Foreskin keratinocyte (primary cell): ENCODE measurements at places on chromosomes 16 and 17. TPM values are rescaled to one million over a fixed set of nuclear protein-coding genes. Genes with fewer than 3 reads are reported as not detected.

The VAT1L gene
- total RNA-seq: not detected in 2 replicates

The ADAP2 gene
- 0.35 and 0.65 TPM in 2 replicates for total RNA-seq

The CLEC19A gene
- not detected in 2 replicates for total RNA-seq

The HS3ST6 gene
- total RNA-seq: not detected in 2 replicates

The SLFN12 gene
- 8.4 and 13.1 TPM in 2 replicates for total RNA-seq

The RASL10B gene
- total RNA-seq: 0.17 and 0.21 TPM in 2 replicates

The GJC1 gene
- 31.7 and 32.5 TPM in 2 replicates for total RNA-seq

The CNTNAP4 gene
- 0.14 and 0.28 TPM in 2 replicates for total RNA-seq

The SCN4A gene
- total RNA-seq: not detected in 2 replicates

The NOXO1 gene
- 0.99 and 1.9 TPM in 2 replicates for total RNA-seq

The PDK2 gene
- 7.3 and 7.5 TPM in 2 replicates for total RNA-seq

The PLA2G10 gene
- 0.34 and 0.71 TPM in 2 replicates for total RNA-seq

The SEPTIN1 gene
- total RNA-seq: 0.14 TPM in 1 of 2 replicates, not detected in the other

The CTF1 gene
- total RNA-seq: 0.95 and 1.6 TPM in 2 replicates

The SOX9 gene
- 50.5 and 66.3 TPM in 2 replicates for total RNA-seq

The CCL14 gene
- not detected in 2 replicates for total RNA-seq

The ALDH3A1 gene
- total RNA-seq: 0.95 and 1.0 TPM in 2 replicates

The KDM8 gene
- 1.8 and 2.6 TPM in 2 replicates for total RNA-seq

The VPS9D1 gene
- 3.9 and 5.0 TPM in 2 replicates for total RNA-seq

The VAC14 gene
- total RNA-seq: 39.2 and 42.2 TPM in 2 replicates

The PLLP gene
- total RNA-seq: 20.9 and 26.8 TPM in 2 replicates

The GPRC5B gene
- total RNA-seq: 0.14 and 0.48 TPM in 2 replicates

The TLCD1 gene
- total RNA-seq: 11.2 and 17.1 TPM in 2 replicates

The LPO gene
- total RNA-seq: not detected in 2 replicates

The LDAF1 gene
- total RNA-seq: 19.3 and 27.4 TPM in 2 replicates

The HOXB13 gene
- total RNA-seq: not detected in 2 replicates

The MYO15A gene
- 0.32 and 0.37 TPM in 2 replicates for total RNA-seq

The HAGHL gene
- 17.8 and 18.4 TPM in 2 replicates for total RNA-seq

The BEAN1 gene
- 0.10 and 0.14 TPM in 2 replicates for total RNA-seq

The CD300LB gene
- not detected in 2 replicates for total RNA-seq

The KIF2B gene
- not detected in 2 replicates for total RNA-seq

The CA7 gene
- total RNA-seq: not detected in 2 replicates

The EVPL gene
- 15.9 and 17.6 TPM in 2 replicates for total RNA-seq

The SOX8 gene
- total RNA-seq: not detected in 2 replicates

The CHST5 gene
- 0.04 TPM in 1 of 2 replicates, not detected in the other for total RNA-seq

The PDE6G gene
- total RNA-seq: not detected in 2 replicates

The LAT gene
- total RNA-seq: 1.2 and 1.3 TPM in 2 replicates

The TEKT1 gene
- total RNA-seq: not detected in 2 replicates

The PHLPP2 gene
- total RNA-seq: 6.2 and 7.4 TPM in 2 replicates

The FDXR gene
- 20.9 and 23.1 TPM in 2 replicates for total RNA-seq

The CDR2 gene
- 28.5 and 32.6 TPM in 2 replicates for total RNA-seq

The NDUFAF8 gene
- total RNA-seq: 144 and 194 TPM in 2 replicates

The MMP25 gene
- total RNA-seq: 0.35 and 1.8 TPM in 2 replicates
